ENCODE measurements at places on chromosomes 6 and 20.

GRCh38 chr20:16760431-16761304, 12.5 kb downstream of the OTOR start:
- DNase-seq = no peak

GRCh38 chr6:40936818-40937251, 102.2 kb downstream of the UNC5CL start:
- DNase-seq = no peak

DNA sequence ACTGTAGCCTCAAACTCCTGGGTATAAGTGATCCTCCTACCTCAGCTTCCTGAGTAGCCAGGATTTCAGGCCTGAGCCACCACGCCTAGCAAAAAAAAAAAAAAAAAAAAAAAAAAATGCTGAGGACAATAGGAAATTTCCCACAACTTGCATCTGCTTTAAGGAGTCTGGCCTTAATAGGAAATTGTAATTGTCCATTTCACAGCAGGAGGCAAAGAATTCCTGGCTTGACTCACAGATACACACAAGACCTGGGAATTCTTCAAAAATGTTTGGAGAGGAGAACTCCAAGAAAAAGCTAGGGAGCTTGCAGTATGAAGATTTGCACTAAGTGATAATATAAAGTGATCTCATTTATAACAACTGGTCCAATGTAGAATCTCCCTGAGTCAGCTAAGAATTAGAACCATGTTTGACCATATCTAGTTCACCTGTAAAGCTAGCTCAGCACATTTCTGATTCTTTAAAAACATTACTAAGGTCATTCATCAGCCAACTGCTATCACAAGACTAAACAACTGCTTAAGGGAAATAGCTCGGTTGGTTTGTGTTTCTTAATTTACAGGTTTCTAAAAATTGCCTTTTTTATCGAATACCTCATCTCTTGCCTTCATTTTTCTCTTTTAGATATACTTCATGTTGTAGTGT, 80.2 kb upstream of the SLC2A12 start:
- no peak for DNase-seq

- no peak for DNase-seq
Measured at GRCh38 chr20:46592580-46593362, 42.3 kb upstream of the OCSTAMP start.

DNA sequence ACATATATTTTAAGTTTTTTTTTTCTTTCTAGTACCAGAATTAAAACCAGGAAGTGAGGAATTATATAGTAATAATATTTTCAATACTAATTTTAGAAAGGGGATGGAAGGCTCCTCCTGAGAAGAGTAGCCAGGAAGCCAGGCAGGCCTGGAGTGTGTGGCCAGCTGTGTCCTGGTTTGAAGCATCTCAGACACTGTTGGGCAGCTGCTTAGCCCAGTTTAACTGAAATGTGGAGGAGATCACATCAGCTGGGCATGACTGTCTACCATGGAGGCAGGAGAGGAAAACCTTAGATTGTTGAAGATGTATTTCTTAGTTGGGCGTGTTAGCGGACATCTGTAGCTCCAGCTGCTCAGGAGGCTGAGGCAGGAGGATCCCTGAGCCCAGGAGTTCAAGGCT, 142.2 kb downstream of the ARID1B start:
- DNase-seq = no peak

DNA sequence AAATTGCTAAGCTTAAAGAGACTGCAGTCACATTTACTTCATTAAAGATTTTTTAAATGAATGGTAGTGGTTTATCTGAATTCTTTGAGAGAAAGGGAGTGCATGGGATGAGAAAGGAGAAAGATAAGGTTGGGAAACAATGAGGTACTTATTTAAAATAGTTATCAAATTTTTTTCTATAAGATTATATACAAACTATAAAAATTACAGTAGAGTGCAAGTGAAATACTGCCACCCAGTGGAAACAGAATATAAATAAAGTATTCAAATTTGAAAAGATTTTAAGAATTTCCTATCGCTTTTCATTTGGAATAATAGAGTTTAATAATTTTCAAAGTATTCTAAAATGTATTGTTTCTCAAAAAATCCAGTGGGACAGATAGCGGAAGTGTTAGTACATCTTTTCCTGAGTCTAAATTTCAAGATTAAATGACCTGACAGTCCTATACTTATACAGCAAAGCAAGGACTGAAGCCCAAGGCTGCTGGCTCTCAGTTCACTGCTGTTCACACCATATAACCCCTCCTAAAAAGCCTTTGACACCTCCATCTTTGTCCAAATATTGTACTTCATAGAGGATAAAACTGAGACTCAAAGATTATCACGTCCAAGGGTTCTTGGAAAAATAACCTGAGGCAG, 31.1 kb downstream of the EPM2A start:
- DNase-seq = no peak

GRCh38 chr20:18615020-18615650, 27.3 kb downstream of the DTD1 start:
- no peak for DNase-seq

DNA sequence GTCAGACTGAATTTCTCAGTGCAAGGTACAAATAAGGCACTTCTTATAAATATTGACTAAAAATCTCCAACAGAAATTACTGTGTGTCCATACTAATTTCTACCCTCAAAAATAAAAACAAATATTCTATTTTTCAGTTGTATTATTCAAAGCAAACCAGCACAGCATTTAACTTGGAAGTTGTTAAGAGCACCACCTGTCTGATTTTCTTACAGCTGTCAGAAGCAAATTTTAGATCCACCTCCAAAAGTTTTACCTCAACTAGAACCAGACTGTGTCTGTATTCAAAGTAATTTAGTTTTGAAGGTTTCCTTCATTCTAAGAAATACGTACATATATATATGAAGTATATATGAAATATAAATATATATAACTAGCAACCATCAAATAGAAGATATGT, 1.2 kb downstream of the TRDN start:
- DNase-seq = no peak

DNA sequence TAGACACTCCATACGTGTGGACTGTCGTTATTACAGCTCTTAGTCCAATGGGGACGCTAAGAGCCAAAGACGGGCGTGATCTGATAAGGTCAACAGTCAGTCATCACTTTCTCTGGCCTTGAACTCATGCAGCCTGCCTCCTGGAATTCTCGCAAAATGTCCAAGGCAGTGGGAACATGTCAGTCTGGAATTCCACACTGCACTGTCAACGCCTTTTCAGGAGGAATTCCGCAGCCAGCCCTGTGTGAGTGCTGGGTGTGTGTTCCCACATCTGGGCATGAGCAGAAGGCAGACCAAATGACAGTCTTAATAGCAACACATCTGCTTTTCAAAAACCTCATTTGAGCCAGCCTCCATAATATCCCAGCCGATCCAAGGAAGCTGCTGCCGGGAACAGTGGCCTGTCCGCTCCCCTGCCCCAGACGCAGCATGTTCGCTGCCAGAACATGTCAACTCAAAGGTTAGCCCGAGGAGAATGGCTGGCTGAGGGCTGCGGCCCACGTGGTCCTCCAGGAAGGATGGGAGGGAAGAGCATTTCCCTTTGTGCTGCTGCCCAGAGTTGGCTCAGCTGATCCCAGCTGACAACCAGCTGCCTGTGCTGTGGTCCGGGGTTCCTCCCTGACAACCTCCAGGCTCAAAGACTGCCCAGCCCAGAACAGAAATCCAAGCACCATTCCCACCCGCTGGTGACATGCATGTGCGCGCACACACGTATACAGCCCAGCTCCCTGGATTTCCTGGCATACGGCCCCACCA, 103.1 kb downstream of the SULF2 start:
- no peak for DNase-seq

DNA sequence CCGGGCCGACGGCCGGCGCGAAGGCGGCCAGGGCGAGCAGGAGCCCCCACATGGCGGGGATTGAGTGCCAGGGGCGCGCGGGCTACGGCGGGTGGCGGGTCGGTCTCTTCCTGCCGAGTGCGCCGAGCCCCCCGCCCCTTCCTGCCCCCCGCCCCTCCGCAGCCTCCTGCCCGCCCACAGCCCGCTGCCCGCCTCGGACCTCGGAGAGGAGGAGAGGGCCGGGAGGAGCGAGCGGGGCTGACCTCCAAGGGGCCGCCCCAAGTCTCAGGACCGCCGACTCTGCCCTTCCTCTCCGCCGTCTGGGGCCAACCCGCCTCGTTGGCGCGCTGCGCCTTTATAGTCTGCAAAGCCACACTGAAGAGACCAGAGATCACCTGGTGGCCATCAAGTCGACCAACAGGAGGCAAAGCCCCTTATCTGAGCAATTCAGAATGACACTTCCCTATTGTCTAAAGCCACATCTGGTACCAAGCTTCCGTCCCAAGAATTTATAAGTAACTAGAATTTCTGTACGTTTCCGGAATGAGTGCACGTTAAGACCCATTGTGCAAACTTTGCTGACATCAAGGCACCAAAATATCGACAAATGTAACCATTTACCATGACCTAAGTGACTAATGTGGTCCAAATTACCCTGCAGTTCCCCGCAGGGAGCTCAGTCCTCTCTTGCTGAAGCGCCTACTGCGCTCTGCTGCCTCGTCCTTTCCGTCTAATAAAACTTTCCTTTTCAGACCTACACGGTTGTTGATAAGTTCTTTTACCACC, at the start of gene CPXM1:
CPXM1 (minus strand) TSS at position 107 of the 765 bp plus-strand sequence; CDS start at position 52, 55 bp downstream.
- peak; percentile 54 for DNase-seq

DNA sequence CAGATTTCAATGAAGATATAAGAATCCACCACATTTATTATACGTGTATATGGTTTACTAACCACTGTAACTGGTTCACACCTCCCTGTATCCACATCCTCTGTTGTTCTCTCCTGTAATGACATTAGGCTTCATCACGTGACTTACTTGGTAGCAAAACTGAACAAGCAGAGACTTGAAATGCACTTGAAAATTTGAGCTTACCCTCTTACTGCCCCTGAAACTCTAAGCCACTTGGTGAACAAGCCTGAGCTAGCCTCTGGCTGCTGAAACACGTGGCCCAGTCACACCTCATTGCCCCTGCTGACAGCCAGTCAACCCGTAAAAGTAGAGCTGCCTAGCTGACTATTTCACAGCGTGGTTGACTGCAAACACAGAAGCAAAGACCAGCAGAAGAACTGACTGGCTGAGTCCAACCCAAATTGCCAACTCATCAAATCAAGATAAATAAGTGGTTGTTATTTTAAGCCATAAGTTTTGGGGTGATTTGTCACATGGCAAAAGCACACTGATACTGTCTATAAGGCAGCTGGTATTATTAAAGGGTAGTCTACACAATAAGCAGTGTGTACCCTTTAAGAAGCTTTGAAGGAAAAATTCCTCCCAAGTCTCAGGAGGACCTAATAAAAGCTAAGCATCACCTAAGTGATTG, 109.0 kb downstream of the RALGAPA2 start:
- DNase-seq = no peak

DNA sequence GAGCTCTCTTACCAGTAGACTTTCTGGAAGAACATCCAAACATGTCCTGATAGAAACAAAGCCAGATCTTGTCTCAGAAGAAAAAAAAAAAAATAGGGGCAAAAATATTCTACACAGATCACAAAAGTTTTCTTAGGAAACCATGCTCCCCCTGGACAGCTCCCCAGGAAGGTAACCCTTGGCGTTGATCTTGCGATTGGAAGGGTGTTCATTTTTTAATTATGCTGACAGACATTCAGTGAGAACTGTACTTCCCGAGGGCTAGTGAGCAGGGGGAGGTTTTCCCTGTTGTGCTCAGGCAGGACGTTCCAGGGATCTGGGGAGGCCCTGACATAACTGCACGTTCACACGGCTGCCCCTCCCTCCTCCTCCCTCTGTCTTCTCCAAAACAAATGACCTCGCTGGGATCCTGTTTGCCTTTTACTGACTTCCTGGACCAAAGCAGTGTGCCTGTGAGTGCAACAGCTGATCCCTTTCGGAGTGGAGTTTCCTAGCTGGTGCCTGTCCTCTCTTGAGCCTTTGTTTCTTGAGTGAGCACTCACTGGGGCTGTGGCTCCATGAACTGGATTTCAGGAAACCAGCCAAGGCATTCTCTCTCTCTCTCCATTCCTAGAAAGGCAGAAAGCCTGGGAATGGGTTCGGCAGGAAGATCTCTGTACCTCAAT, 46.7 kb downstream of the MARCKS start:
- no peak for DNase-seq

DNA sequence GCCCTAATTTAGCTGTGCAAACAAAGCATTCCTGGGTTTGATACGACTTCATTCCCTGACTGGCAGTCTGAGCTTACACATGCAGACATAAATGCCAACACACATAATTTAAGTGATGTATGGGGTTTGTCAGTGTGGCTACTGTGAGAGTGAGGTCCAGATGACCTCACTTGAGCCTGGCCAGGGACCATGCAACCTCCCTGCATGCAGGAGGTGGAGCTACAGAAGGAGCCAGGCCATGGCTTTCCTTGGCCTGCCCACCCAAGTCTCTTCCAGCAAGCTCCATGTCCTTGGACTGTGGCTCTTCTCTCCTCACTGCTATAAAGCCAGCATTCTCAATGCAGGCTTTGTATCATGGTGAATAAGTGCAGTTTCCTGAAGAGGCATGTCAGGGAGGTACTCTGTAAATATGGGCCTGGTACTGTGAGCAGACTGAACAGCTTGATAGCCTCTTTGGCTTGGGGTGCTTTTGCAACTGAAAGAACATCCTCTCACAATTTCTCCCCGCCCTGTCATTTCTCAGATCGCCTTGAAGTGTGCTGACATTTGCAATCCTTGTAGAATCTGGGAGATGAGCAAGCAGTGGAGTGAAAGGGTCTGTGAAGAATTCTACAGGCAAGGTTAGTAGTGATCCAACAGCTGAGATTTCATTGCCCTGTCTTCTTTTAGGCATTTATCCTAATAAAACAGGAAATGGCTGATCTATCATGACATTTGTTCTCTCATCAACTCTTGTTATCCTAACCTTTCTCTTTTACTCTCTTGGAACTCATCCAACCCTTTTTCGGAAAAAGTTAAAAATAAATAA, 69.2 kb downstream of the MTFR2 start:
- DNase-seq = no peak

- no peak for DNase-seq
Measured at GRCh38 chr20:52476074-52476750, 284.6 kb upstream of the ZFP64 start.

- no peak for DNase-seq
Measured at GRCh38 chr20:48558906-48559305, 268.9 kb downstream of the PREX1 start.

- DNase-seq = no peak
Measured at GRCh38 chr6:34031625-34032383, 114.1 kb downstream of the GRM4 start.

DNA sequence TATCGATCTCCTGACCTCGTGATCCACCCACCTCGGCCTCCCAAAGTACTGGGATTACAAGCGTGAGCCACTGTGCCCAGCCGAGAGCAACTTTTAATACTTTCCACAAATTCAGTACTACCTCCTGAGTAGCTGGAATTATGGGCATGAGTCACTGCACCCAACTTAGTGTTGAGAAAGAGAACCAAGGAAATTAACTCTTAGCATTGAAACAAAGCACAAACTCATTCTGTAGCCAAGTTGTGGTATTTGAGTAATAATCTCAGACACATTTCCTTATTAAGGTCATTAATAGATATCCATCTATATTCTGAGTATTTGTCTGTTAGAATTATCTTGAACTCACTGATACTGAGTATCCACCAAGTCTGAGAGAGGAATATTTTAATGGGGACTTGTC, 14.3 kb upstream of the ELOVL2 start:
- no peak for DNase-seq

All from activated T-cell treated with anti-CD3 and anti-CD28 coated beads, Interleukin-2, amount 50 U/mL, for 24 hours (primary cell).